CD4-positive, alpha-beta T cell treated with Interleukin-4 for 1 hour (primary cell): ENCODE measurements at places on chromosomes 2 and 18.

- no peak for DNase-seq
Measured at GRCh38 chr2:46875226-46875899, 40.2 kb downstream of the MCFD2 start.

DNA sequence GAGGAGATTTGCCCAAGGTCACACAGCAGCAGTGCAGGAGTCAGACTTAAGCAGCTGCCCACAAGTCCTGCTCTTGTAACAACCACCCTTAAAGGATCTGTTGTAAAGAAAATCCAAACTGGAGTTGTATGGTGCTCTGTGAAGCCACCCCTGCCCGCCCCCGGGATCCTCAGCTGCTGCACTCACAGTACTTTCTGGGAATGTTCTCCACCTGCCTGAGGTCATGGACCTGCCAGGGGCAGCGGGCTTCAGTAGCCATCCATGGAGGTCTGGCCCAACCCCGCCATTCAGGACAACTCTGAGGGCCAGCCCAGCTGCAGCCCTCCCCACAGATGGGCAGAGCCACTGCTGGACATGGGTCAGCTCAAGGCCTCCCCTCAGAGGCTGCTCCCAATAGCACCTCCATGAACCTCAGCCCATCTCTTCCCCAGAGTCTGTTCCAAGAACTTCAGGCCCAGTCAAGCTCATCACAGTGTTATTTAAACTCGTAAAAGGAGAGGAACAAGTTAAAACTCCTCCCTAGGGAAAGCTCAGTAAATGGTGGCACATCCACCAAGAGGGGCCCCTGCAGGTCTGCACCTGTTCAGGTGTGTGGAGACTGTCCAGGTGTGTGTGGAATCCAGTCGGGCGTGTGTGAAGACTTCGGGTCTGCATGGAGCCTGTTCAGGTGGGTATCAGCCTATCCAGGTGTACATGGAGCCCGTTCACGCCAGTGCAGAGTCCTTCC is 39.4 kb upstream of the GPC1 start:
- no peak for DNase-seq

- no peak for DNase-seq
Measured at GRCh38 chr2:107437807-107438206, 388.9 kb upstream of the RGPD4 start.

DNA sequence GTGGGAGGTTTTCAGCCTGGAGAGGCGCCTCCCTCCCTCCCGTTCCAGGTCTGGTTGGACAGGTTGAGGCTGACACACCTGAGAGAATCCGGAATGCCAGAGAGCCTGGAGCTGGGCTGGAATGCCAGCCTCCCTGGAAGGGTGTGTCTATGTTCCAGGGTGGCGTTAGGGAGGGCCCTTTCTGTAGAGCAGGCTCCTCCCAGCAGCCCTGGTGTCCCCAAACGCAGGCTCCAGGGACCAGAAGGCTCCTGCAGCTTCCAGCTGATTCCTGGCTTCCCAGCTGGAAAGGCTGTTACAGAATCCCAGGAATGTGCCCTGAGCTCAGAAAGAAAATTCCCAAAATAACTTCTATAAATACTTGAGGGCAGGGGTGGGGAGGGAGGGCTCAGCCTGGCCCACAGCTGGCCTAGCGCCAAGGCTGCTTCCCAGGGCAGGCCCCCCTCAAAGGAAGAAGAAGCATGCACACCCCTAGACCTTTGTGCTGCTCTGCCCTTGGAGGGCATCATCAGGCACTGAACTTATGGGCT is 85.4 kb downstream of the STPG4 start:
- no peak for DNase-seq

GRCh38 chr2:17912266-17912691 is 33.8 kb downstream of the KCNS3 start:
- peak; percentile 13 for DNase-seq
